AG04449 (cell line): ENCODE measurements at places on chromosomes 5 and 9.

- DNase-seq = no peak
Observed at GRCh38 chr5:56954262-56954661, 2.3 kb upstream of the MIER3 start.

DNA sequence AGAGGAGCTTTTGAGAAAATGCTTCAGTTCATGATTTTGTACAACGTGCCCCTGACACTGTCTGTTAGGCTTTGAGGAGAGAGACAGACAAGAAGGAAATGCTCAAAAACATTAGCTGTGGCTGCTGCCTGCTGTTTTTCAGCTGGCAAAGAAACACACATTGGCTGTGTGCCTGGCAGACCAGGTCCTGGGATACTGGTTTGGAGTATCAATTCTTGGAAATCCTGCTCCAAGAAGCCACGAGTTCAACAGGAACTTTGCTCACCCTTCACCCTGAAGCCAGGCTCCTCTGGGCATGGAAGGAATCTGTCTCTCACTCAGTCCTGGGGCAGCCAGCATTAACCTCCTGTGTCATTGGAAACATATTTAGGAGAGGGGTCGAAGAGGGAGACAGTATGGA lies 245.5 kb downstream of the AUH start:
- DNase-seq = no peak

DNA sequence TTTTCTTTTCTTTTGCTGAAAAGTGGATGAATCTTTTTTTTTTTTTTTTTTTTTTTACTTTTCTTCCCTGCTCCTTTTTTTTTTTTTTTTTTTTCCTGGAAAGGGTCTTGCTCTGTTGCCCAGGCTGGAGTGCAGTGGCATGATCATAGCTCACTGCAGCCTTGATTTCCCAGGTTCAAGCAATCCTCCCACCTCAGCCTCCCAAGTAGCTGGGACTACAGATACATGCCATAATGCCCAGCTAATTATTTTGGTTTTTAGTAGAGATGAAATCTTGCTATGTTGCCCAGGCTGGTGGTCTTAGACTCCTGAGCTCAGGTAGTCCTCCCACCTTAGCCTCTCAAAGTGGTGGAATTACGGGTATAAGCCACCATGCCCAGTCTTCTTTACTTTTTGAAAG lies 20.9 kb downstream of the HSD17B4 start:
- DNase-seq = no peak

DNA sequence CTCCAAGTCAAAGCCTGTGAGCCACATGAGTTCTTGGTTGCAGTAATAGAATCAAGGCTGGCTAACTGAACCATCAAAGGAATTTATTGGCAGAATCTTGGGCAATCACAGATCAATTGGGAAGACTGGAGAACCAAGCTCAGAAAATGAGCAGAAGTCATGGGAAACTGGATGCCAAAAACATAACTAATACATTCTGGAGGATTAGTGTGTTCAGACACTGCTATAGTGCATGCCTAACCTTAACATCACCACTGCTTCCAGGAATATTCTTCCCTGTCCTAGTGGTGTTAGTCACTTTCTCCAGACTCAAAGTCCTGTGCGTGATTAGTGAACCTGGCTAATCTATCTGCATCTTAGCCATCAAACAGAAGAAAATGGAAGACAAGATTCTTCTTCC lies 843.7 kb downstream of the EFNA5 start:
- peak; percentile 16 for DNase-seq

DNA sequence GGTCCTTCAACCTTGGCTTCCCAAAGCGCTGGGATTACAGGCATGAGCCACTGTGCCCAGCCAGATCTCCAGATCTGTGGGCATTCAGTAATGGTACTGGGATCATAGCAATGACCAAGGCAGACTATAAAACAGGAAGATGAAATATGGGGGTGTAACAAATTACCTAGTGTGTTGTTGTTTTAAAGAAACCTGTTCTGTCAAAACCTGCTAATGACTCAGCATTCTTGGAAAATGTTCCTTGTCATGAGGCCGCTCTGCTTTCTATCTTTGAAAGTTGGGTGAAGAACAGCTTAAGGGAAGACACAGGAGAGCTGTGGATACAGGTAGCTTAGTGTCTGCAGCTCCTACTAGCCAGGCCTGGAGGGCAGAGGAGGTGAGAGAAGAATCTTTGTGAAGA lies 19.4 kb downstream of the TARS1 start:
- no peak for DNase-seq

GRCh38 chr5:43422143-43422542 lies 10.0 kb upstream of the CCL28 start:
- DNase-seq = no peak

DNA sequence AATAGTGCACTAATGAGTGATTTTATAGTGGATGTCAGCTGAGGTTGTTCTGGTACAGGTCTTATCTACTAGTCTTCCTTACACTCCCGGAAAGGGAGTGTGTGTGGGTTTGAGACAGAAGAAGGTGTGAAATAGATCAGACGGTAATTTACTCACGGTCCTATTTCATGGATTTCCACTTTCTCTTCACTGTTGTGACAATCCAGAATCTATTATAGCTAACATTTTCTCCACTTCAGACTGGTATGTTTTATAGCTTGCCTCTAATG lies 7.0 kb upstream of the C9 start:
- no peak for DNase-seq

DNA sequence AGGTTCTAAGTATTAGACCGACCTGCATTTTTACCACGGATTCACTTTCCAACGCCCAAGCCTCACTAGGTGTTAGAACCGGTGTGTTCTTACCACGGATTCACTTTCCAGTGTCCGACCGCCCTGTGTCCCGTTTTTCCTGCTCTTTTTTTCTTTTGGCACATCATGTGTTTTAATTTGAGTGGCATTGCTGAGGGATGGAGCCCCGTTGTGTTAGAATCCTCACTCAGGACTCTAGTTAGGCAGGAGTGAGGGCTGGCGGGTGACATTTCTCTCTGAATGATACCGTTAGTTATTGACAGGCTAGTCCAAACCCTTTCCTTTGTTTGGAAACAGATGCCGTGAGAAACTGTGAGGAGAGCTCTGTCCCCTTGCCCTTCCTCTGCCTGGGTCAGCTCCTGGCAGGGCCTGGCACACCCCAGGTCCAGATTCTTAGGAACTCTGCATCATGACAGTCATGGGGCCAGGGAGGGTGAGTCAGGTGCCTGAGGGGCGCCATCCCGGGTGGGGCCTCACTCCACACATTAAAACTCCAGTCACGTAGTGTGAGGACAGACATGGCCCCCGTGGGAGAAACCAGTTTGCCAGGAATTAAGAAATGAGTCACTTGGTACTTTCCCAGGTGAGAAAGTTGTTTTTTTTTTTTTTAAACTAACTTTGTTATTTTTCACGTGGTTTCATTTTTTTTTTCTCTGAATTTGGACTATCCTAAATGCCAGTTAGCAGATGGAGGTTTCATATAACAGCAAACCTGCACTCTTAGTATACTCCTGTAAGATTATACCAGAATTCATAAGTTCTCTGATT lies 15.8 kb downstream of the EXOC3 start:
- DNase-seq = no peak

DNA sequence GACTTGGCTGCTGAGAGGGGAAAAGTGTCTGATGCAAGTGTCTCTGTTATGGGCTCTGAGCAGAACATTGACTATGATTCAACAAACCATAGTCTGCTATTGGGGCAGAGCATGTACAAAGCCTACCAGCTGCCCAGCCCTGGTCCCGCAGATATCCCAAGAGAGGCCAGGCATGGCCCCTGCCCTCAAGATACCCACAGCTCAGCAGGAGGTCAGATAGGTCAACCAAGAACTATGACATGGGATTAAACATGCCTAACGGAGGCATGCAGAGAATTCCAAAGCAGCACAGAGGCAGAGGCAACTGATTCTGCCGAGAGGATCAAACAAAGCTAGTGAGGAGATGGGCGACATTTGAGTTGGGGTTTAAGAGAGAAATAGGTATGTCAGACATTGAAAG lies 39.9 kb upstream of the CPLX2 start:
- no peak for DNase-seq

GRCh38 chr5:168683927-168684295 lies 104.7 kb upstream of the PANK3 start:
- no peak for DNase-seq

GRCh38 chr5:119792161-119792799 lies 162.9 kb downstream of the FAM170A start:
- no peak for DNase-seq
